Neural progenitor cell (in vitro differentiated cells): ENCODE measurements at places on chromosomes 12 and 14. TPM values are rescaled to one million over a fixed set of nuclear protein-coding genes. Genes with fewer than 3 reads are reported as not detected.

CIROP gene
- total RNA-seq, result 0.06 TPM in 1 of 2 replicates, not detected in the other

KRT6C gene
- total RNA-seq, result not detected in 2 replicates

CLEC4E gene
- total RNA-seq, result not detected in 2 replicates

- H3K36me3 ChIP-seq, result no peaks in the 10 kb centered on the region
- H3K4me3 ChIP-seq, result no peak overlapping the region
- no peak overlapping the region for H3K27ac ChIP-seq
- no peak for DNase-seq
- H3K27me3 ChIP-seq, result no peaks in the 10 kb centered on the region
These were observed 92.8 kb upstream of the TMCC3 start for GRCh38 chr12:94743174-94743573.

- no peak overlapping the region for H3K27ac ChIP-seq
- H3K27me3 ChIP-seq, result no peaks in the 10 kb centered on the region
- H3K36me3 ChIP-seq, result no peaks in the 10 kb centered on the region
- DNase-seq, result no peak
These were observed 460.8 kb downstream of the BCAT1 start for GRCh38 chr12:24488091-24488596.

DNA sequence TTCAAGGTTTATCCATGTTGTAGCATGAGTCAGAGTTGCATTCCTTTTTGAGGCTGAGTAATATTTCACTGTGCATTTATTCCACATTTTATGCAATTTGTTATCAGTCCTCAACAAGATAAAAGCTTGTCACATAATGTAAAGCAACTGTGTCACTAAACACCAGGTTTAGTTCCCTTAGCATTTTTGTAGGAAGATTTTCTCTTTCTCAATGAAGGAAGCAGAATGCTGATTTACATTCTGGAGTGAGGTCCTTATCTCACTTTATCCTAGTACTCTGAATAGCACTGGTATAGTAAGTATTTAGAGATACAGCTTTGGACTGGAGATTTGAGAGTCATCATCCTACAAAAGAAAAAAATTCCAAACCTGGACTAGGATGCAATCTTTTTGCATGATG is 9.8 kb upstream of the EXD2 start:
- no peaks in the 10 kb centered on the region for H3K36me3 ChIP-seq
- H3K27ac ChIP-seq, result no peak overlapping the region
- H3K27me3 ChIP-seq, result no peaks in the 10 kb centered on the region
- no peaks in the 10 kb centered on the region for H3K4me1 ChIP-seq

DNA sequence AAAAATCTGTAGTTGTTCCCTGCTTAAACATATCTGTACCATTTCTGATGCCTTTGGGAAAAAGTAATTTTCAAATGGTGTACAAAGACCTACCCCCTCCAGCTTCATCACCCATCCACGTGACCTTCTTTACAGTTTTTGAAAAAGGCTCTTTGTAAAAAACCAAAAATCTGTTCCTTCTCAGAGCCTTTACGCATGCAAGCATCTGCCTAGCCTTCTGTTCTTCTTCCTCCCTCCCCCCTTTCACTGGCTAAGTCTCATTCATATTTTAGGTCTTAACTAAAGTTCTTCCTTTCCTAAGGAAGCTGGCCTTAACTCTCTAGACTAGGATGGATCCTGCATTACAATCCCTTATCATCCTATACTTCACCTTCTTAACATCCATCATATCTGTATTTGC is 10.4 kb downstream of the CAPRIN2 start:
- H3K4me3 ChIP-seq, result no peak overlapping the region
- H3K27me3 ChIP-seq, result no peaks in the 10 kb centered on the region

- H3K4me1 ChIP-seq, result no peaks in the 10 kb centered on the region
- H3K27ac ChIP-seq, result no peak overlapping the region
- no peaks in the 10 kb centered on the region for H3K36me3 ChIP-seq
- no peak for DNase-seq
- H3K4me3 ChIP-seq, result no peak overlapping the region
These were observed 84.6 kb upstream of the DYNC1H1 start for GRCh38 chr14:101879529-101880336.

- peaks cover 34% of the 10 kb centered on the region for H3K4me1 ChIP-seq
- peak; percentile 60 for DNase-seq
- peak overlapping the region; percentile 6 for H3K4me3 ChIP-seq
These were observed 145.0 kb downstream of the PRKCH start for GRCh38 chr14:61466249-61466904.

DNA sequence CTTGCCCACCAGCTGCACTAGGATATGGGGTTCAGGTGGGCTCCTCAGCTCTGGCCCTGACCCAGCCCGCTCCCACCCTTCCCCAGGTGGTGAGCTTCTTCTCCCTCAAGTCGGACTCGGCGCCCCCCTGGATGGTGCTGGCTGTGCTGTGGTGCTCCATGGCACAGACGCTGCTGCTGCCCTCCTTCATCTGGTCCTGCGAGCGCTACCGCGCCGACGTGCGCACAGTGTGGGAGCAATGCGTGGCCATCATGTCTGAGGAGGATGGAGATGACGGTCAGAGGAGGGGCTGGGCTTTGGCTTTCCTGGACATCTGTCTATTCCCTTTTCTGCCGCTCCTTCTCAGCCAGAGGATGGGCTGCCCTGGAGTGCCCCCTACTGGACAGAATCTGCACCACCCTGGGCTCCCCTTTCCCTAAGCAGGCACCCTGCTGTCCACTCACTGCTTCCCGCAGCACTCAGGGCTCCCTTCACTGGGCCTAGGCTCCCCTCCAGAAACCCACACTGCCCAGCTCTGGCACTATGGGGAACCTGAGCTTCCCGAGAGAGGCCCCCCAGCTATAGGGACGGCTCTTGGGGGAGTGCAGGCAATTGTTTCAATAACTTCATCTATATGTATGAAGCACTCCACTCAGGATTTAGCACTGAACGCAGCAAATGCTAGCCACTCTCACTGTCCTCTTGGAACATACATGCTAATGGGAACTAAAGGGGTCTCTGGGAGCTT is 2.6 kb upstream of the P3H3 start:
- peak; percentile 91 for DNase-seq
- no peaks in the 10 kb centered on the region for H3K27me3 ChIP-seq
- H3K27ac ChIP-seq, result no peak overlapping the region

DNA sequence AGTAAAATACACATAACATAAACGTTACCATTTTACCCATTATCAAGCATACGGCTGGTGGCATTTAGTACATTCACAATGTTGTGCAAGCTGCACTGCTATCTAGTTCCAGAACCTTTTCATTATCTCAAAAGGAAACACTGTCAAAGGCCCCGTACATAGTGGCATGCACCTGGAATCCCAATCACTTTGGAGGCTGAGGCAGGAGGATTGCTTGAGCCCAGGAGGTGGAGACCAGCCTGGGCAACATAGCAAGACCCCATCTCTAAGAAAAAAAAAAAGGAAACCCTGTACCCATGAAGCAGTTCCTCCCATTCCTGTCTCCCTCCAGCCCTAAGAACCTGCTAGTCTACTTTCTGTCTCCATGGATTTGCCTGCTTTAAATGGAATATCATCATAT is 7.4 kb upstream of the HVCN1 start:
- no peak for DNase-seq
- H3K4me3 ChIP-seq, result no peak overlapping the region
- no peaks in the 10 kb centered on the region for H3K27me3 ChIP-seq
- H3K4me1 ChIP-seq, result no peaks in the 10 kb centered on the region
- H3K36me3 ChIP-seq, result no peaks in the 10 kb centered on the region
